ENCODE measurements at places on chromosomes 6 and 20.

DNA sequence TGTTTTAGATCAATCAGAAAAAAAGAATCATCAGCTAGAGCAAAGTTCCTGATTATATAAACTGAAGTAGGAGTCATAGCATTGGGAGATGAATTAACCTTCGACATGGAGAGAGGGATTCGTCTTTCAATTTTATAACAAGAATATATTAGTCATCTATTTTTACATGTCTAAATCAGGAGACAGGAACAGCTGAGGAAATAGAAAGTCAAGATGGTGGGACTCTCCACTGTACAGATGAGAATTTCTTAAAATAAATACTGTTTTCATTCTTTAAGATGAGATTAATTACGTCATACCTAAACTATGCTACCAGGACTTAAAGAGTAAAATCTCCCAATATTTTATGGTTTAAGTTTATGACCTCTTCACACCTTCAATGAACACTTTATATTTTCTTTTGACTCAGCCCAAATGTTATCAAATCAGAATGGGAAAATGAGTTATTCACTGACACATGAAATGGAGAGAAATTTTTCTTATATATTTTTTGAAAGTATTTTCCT is 1137.7 kb downstream of the EPHA7 start:
- no peak for DNase-seq

DNA sequence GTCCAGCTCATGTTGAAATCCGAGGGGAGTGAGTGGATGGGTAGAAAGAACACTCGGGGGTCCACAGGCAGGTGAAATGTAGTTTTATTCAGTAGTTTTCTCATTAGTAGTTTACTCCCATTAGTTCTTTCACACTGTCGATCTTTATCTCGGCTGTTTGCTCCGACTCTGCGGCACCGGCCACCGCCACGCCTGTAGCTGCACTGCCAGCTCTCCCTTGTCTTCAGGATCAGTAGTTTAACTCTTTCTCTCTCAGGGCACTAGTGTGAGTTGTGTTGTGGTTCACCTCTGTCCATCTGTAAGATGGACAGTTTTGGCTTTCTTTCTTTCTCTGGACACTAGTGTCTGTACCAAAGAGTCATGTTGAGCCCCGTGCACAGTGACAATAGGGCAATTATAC is 195.7 kb downstream of the LMBRD1 start:
- no peak for DNase-seq

- no peak for DNase-seq
Observed at GRCh38 chr20:41356951-41357350, 9.7 kb downstream of the EMILIN3 start.

DNA sequence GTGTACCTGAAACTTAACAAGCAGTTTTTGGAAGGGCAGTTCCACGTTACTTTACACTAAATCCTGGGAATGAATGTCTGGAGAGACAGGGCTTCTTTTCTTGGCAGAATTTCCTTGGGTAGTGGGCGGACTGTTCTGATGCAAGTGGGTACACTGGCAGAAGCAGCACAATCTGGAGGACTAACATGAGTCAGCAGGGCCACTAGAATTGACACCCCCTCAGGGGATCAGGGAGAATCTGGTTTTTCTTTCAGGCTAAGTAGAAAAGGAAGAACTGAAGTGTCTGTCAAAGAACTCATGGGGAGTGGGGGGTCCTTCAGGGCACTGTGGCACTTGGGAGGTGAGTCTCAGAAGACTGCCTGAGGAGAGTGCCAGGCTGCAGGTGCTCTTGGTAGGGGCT is 34.6 kb downstream of the PANK2 start:
- no peak for DNase-seq

GRCh38 chr6:163588220-163588919 is 173.9 kb downstream of the QKI start:
- no peak for DNase-seq

DNA sequence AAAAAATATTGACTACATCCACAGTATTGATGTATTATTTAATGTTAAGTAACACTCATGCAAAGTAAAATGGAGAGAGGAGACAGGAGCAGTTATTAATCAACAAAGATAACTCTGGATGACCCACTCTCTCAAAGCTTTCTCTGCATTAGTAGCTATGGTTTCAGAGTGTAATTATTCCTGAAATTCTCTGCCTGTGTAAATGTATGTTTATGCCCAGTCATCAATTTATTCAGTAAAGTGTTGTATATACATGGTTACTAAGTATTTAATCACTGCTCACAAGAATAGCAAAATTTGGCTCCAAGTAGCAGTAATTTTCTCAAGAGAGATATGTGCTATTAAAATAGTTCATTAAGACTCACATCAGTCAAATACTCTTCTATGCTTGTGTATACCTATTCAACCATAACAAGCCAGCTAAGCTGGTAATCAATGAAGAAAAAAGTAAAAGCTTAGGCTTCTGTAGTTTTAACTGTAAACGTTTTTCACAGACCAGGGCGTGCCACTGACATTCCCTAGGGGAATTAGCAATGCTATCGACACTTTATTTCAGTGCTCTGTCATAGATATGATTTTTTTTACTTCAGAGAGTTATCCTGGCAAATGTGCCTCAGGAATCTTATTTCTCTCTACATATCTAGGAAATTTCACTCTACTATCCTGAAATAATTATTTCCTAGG is 54.0 kb upstream of the RAB32 start:
- DNase-seq, result no peak

DNA sequence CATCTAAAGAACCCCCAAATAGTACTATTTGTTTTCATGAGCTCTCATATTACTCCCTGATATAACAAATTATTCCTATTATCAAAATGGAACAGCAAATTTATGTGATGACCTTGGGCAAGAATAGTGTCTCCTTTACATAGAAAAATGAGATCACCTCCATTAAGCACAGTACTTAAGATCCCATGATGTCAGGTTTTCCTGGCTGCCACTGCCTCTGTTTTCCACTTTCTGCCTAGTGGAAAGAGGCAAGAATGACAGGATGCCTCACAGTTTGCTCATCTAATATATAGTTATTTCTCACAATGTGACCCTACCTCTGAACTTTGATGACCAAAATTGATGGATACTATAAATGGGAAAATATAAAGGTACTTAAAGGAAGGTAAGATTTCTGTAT is 260.1 kb upstream of the SGK1 start:
- no peak for DNase-seq

GRCh38 chr6:214428-214827 is 77.9 kb upstream of the DUSP22 start:
- DNase-seq, result no peak

DNA sequence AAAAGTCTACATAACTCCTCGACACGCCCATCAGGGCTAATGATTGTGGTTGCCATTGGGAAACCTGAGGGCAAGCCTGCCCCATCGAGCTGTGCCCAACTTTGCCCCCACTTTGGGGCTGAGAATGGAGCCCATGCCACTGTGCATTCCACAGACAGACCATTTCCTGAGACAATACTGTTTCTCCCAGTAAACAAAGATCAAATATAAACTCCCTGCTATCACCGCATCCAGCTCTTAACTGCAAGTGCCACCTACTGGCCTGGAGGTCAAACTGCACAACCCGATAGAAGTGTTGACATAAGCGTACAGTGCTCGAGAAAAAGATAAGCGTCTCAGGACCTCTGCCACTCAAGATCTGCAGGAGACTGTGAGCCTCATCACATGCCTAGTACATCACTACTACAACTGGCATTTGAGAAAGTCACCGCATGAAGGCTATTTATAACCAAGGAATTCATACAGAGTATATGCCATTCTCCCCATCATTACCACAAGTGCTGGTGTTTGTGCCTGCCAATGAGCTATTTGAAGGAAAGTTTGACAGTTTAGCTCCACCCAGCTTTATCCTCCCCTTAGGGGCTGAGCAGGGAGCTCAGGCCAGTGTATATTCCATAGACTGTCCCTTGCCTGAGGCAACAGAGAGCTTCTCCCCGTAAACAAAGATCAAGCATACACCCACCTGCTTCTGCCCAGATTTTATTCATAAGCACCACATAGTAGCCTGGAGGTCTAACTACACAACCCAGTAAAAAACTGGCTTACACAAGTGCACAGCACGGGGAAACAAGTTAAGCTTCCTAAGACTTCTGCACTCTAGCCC is 4.5 kb upstream of the DEFB126 start:
- DNase-seq, result no peak

GRCh38 chr20:3235666-3236324 is 3.2 kb downstream of the SLC4A11 start:
- no peak for DNase-seq

DNA sequence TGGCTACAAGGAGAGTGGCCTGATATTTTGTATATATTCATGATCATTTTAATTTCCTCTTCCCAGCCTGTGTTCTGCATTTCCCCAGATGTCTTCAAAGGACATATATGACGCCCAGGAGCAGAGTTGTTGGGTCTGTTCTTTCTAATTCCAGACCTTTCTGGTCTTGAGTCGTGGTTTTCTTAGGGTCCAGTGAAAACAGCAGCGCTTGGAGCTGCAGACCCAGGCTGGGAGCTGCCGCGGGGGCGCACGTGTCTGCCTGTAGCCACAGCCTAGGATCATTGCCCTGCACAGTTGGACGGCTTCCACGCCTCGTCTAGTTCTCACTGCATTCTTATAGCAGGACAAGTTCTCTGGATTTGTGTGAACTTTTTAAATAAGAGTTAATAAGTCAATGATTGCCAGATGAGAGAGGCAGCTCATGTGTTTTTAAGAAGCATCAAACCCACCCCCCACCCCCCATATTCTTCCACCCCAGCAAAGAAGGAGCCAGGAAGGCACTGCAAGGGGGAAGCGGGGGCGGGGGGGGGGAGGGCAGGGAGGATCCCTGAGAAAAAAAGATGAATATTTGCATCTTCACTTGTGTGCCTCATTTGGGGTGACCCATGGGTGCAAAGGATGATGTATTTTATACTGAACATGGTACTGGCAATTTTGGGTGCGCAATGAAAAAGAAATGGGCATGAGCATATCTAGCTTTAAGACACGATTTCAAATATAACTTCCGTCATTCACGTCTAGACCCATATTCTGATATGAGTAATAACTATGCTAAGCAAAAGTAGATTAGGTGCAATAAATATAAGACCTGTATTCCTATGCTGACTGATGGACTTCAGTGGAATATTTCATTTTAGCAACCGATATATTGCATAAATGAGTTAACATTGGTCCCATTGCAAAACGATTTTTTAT is 160.0 kb downstream of the TBXT start:
- DNase-seq, result no peak

DNA sequence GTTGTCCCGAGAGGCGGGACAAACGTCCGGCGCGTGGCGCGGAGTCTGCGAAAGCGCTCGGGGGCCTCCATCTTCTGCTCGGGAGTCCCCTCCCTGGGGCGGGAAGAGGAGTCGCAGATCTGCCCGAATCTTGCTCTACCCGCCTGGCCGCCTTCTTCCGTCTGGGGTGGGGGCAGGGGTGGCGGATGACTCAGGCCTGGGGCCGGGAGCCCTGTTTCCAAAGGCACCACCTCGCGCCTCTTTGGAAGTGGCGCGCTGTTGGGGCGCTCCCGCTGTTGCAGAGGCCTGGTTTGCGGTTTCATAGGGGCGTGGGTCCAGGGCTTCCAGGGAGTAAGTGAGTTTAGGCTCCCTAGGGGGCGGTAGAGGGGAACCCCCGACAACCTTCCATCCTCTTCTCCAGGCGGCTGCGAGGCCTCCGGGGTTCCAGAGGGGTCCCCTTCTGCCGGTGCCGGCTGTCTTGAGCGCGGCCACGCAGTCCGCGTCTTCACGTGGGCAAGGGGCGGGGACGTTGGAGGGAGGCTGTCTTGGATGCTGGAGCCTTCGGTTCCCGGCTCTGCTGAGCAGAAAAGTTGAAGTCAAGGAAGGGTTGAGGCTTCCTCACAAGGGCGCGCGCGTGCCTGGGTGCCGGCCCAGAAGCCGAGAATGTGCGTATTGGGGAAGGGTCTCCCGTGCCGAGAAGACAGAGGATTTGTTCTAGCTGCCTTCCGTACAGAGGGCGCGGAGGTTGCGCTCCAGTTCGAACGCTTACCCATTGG is 2.6 kb upstream of the TFAP2C start:
- DNase-seq, result no peak

DNA sequence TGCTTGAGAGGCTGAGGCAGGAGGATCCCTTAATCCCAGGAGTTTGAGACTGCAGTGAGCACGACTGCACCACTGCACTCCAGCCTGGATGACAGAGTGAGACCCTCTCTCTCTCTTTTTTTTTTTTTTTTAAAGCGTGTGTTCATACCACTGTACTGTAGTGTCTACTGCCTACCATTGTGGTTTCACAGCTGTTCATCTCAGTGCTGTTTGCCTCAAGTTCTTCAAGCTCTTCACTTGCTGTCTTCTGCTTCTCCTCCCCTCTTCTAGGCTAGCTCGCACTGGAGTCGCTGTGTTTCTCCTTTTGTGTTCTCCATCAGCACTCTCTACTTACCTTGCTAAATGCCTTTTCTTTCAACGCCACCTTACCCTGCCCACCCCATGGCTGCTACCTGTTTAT is 7.4 kb downstream of the FOXO3 start:
- no peak for DNase-seq

GRCh38 chr20:4457566-4458543 is 263.9 kb upstream of the PRND start:
- no peak for DNase-seq

DNA sequence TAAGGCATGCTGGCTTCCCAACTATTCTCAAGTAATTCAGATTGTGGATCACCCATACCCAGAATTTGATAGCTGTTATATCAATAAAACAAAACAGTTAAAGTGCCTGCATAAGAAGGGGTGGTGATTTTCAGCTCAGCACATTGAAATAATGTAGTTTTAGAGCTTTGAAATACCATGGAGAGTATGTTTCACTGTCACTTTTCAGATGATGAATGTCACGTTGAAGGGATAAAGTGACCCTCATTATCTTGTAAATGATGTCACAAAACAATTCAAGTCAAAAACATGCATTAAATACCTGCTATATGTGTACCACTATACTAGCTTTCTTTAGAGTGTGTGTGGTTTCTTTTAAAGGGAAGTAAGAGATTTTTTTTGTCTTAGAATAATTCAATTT is 27.6 kb downstream of the MLIP start:
- no peak for DNase-seq

DNA sequence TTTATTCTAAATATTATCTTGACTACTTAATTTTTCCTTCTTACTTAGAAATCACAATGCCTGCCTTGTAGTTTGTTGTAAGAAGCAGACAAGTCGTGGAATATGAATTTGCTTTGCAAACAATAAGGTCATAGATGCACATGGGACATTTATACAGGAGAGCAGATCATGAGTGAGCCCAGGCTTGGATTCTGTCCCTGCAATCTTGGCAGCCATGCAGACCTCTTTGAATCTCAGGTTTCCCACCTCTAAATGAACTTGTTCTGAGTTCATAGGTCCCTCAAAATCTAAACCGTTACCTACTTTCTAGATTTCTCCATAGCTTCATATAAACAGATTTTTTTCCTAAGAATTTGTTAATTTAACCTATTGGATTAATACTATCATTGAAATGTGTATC is 19.5 kb downstream of the KIAA0408 start:
- DNase-seq, result no peak

DNA sequence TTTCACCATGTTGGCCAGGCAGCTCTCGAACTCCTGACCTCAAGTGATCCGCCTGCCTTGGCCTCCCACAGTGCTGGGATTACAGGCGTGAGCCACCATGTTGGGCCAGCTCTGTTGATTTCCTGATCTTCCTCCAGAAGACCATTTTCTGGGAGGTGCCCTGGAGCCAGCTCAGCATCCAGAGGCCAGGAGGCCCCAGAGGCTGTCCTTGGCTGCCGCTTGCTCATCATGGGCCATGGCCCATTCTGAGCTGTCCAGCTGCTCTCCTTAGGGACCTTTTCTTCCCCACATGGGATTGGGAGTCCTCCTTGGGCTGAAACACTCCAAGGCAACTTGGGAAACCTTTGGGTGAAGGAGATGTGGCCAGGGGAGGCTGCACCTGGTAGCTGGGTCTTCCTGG is 15.4 kb downstream of the LRRC73 start:
- DNase-seq, result no peak

GRCh38 chr6:96907498-96907897 is 9.8 kb upstream of the NDUFAF4 start:
- no peak for DNase-seq

GRCh38 chr6:13614126-13614925 is 809 bp upstream of the NOL7 start:
- no peak for DNase-seq

Measured in amniotic stem cell (primary cell).